ENCODE measurements at places on chromosomes 13 and 19. TPM values are rescaled to one million over a fixed set of nuclear protein-coding genes. Genes with fewer than 3 reads are reported as not detected.
A peak's percentile ranks its signal among the peaks of the same experiment; 100 is the strongest.

DNA sequence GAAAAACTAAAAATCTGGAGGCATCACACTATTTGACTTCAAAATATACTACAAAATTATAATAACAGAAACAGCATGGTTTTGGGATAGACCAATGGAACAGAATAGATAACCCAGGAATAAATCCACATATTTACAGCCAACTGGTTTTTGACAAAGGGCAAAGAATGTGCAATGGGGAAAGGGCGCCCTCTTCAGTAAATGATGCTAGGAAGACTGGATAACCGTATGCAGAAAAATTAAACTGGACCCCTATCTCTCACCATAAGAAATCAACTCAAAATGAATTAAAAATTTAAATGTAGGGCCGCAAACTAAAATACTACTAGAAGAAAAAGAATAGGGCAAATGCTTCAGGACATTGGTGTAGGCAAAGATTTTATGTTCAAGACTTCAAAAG lies 440.5 kb upstream of the SGCG start:
- DNase-seq, result no peak

DNA sequence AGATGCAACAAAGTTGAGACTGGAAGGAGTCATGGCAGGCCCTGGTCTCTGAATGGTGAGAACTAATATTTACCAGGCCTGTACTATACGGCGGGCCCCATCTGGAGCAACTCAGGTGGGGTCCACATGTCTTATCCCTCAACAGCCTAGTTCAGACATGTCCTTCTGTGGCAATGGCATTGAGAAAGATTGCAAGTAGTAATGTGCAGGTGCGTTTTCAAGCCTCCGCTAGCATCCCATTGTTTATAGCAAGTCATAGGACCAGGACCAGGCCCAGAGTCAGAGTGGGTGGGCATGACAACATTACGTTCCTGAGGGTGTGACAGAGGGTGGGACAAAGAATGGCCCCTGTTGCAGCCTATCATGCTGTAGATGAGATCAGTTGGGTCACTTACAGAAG lies 541.1 kb downstream of the EFNB2 start:
- no peak for DNase-seq

DNA sequence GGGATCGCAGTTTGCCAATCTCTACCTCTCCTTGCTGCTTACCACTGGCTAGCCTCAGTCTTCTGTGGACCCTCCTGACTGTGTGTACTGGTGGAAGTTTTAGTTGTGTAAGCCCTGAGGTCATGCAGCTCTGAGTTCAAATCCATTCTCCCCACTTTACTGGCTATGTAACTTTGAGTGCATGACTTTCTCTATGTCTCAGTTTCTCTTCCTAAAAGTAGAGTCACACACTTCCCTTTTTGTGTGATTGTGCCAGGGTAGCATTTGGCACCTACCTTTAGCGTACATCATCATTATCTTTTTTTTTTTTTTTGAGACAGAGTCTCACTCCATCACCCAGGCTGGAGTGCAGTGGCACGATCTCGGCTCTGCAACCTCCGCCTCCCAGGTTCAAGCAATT lies 70.3 kb downstream of the MAP4K1 start:
- DNase-seq, result no peak

- no peak for DNase-seq
Measured at GRCh38 chr19:18895824-18896341, at the start of gene CERS1. Gene CERS1, minus strand, starts transcription at chr19:18896158. Its CDS starts 86 bp downstream, at chr19:18896072.

DNA sequence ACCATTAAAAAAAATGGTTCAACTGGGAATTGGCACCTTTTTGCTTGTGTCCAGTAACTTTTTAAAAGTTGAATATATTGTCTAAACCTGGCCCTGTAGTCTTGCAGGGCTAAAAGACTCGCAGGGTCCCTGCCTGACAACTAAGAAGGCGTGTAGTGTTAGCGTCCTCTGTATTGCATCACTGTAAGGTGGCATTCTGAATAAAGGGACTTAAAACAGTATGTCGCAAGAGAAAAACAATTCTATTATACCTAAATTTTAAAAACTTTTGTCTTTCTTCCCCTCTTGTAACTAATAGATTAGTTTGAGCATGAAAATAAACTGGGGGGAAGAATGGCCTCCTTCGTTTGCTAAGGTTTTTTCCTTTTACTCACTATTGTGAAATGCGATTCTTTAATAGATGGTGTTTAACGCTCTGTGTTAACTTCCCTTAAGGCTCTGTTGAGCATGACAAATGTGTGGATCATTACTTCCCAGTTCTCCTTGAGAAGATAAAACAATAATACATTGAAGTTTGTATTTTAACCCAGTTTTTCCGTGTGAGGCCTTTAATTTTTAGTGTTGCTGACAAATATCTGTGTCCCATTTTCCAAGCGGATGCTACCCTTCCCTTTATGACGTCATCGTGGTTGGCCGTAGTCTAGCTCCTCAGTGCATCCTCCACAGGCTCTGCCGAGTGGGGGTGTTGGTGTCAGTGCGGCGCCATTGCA lies 134.6 kb downstream of the KATNAL1 start:
- no peak for DNase-seq

DNA sequence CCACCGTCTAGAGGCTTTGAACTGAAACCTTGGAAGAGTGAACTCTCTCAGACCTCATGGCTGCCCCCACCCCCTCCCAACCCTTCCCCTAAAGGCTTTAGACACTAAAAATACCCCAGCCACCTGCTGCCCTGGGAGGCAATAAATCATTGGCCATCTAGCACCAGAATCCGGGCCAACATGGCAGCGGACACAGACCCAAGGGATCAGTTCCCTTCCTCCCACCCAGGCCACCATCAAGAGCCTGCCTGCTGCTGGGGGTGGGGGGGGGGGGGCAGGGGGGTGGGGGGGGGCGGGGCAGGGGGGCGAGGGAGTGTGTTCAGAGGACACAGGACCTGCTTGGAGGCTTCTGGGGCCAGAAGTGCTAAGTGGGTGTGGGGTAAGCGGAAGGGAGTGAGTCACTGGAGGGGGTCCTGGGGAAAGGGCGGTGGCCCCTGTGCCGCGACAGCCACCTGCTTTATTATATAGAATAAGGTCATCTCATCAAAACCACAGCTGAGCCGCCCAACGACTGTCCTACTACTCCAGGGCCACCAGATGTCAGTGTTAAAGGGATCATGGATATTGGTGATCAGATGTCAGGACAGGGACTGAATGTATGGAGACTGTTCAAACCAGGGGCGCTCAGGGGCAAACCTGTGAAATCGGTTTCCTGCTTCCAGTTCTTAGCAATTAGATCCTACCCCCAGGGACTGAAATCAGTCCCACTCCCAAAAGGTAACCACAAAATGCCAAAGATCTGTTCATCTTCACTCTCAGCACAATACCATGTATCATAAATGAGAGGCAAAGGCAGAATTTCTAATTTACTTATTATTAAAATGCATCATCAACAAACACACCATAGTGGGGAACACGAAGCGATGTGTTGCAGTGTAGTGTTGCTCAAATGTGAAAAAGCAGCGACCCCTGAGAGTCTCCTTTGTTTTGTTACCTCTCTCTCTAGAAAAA lies 24.3 kb downstream of the ARL11 start:
- DNase-seq, result no peak

GRCh38 chr19:1360818-1361461 lies 22.8 kb upstream of the NDUFS7 start:
- no peak for DNase-seq

DNA sequence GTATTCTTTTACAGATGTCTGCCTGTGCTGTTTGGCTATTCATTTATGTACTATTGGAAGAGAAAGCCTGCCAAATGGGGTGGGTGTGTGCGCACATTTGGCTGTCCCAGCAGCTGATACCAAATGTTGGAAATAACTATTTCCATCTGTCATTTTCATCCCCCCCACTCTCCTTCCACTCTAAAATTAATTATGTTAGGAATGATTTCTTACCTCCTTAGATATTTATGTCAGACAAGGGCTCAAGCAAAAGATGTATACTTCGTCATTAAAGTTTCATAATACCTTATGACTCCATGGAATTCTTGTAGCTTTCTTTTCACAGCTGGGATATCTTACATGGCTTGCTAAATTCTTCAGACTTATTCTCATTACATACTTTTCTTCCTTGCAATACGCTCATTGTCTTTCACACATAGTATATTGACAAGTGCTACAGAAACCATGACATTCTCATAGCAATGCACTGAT lies 18.6 kb downstream of the ITM2B start:
- peak; percentile 82 for DNase-seq

- DNase-seq, result peak; percentile 79
Measured at GRCh38 chr19:45711851-45712698, 18.6 kb downstream of the FBXO46 start.

DNA sequence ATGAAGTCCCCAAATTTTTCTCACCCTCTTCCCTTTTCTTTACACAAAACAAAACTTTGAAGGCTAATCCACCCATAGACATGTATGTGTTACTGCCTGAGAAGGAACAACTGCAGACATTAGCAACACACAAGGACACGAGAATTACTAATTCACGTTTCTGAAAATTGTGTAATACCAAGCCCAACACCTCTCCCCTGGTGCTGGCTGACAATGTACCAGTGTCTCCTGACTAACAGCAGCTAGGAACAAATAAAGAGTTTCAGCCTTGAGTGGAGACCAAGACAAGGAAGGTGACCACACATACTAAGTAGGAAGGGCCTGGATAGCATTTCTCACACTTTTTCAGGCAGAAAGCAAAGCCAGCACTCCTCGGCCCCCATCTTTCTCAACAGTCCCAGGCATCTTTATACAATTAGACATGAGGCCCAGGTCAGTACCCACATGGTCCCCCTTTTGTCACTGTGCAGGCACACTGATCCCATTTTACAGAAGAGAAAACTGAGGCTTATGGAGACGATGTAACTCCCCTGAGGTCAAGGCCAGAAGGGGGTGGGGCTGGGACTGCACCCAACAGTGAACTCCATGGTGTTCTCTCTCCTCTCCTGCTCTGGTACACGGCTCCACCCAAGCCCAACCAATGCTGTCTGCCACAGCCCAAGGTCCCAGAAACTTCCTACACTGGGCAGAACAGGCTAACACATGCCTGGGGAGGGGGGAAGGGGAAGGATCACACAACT lies 8.7 kb downstream of the BRD4 start:
- no peak for DNase-seq

GRCh38 chr13:48580185-48580803 lies 47.4 kb upstream of the RCBTB2 start:
- DNase-seq, result peak; percentile 57

Gene SEMA6B
- polyA plus RNA-seq, result 2.9 TPM

Gene ZNF345
- polyA plus RNA-seq, result 24.0 TPM

Gene ZNF491
- 9.4 TPM for polyA plus RNA-seq

Gene ACP5
- polyA plus RNA-seq, result 1.5 TPM

Gene NR2C2AP
- 11.9 TPM for polyA plus RNA-seq

Gene SLC25A41
- 0.84 TPM for polyA plus RNA-seq

Data from left lung (tissue), 14 donors.